ENCODE measurements at places on chromosomes 7 and 10.

DNA sequence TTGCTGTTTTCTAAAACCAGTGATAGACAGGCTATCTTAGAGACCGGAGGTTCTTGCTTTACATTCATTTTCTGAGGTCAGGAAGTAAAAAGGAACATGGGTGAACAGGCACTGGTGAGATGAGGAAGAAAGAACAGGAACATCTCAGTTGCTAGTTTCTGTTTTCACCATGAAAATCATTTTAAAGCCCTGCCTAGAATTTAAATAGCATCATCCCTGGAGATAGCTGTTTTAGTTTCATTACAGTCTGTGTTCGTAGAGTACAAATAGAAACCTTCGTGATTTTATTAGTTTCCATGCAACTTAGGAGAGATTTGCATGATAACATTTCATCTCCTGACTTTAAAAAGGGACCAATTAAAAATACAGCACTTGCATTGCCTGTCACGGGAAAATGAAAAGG lies 14.7 kb downstream of the KCNMA1 start:
- DNase-seq, result no peak

DNA sequence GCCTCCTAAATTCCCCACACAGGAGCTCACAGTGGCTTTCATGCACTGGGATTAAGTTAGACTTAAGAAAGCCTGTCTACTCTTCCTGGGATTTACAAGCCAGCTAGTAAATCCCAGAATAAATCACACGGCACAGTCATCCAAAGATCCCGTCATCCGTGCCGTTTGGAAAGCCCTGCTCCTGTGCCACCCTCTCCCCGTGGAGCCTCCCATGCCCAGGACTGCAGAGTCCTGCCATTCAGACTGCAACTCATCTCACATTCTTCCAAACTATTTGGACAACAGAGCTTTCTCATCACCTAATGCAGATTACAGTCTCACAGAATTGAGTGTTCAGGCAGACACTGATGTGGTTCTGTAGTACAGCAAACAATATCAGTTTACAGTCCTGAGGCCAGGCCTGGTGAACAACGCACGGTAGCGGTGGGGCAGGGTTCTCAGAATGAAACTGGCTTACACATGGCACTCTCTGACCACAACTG lies 166.5 kb downstream of the EGFR start:
- DNase-seq, result no peak

DNA sequence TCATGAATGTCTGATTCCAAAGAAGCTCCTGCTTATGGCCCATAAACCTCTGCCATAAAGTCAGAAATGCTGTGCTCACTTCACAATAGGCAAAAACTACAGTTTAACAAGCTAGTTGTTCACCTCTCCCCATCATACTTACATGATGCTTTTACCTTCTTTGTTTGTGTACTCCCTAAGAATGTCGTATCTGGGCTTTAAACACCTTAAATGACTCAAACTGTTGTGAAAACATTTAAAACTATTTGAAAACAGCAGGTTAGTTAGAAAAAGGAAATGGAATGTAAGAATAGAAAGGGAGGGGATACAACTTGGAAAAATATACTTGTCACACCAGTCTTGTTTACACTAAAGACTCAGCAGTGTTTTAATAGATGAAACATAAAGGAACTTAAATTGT lies 128.2 kb upstream of the AGR3 start:
- no peak for DNase-seq

DNA sequence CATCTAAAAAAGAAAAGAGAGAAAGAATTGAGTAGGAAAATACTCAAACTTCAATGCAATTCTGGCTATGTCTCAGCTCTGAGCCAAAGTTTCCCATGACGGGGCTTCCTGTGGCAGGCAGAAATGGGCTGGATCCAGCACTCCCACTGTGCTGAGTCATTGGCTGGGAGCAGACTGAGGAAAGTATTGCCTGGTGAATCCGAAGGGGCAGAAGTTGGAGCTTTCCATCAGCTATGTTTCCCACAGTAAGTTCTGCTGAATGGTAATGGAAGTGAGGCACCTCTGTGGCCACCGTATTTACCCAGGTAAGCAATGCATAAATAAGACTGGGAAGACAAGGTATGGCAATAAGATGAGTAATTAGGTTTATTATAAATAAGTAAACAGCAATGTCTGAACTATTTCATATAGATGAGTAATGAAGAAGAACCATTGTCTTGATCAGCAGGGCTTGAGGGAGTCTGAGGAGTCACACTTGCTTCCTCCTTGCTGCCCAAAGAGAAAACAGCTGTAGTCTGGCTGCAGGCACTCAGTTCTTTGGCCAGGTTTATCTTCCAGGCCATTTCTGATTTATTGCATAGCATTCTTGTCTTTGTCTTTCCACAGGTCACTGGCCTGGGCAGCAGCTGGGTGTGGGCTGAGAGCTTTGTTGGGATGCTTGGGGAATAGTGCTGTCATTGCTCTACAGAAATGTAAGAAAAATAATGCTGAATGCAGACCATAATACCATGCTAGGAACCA lies 255.3 kb downstream of the DNAJB9 start:
- no peak for DNase-seq

DNA sequence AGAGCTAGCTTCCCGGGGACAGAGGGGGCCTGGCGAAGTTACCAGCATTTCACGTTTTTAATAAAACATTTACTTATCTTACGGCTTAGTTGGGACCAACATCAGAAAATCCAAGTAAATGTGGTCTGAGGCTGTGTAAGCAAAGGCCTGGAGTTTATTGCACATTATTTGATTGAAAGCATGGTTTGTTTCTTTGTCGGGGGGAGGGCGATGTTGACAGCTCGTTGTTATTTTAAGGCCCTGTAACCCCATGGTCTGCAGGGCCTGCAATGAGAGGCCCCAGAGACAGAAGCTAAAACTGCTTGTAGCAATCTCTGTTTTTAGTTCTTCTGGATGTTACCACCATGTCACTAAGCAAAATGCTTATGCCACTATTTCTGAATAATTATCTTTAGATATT lies 88.9 kb downstream of the MYOF start:
- DNase-seq, result no peak

DNA sequence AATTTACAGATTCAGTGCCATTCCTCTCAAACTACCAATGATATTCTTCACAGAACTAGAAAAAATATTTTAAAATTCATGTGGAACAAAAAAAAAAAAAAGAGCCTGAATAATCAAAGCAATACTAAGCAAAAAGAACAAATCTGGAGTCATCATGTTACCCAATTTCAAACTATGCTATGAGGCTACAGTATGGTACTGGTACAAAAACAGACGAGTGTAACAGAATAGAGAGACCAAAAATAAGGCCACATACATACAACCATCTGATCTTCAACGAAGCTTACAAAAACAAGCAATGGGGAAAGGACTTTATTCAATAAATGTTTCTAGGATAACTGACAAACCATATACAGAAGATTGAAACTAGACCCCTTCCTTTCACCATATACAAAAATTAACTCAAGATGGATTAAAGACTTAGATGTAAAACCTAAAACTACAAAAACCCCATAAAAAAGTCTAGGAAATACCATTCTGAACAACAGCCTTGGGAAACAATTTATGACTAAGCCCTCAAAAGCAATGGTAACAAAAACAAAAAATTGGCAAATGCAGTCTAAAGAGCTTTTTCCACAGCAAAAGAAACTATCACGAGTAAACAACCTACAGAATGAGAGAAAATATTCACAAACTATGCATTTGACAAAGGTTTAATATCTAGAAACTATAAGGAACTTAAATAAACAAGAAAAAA lies 207.7 kb downstream of the PTN start:
- no peak for DNase-seq

GRCh38 chr7:38070718-38071117 lies 107.3 kb upstream of the STARD3NL start:
- DNase-seq, result no peak

DNA sequence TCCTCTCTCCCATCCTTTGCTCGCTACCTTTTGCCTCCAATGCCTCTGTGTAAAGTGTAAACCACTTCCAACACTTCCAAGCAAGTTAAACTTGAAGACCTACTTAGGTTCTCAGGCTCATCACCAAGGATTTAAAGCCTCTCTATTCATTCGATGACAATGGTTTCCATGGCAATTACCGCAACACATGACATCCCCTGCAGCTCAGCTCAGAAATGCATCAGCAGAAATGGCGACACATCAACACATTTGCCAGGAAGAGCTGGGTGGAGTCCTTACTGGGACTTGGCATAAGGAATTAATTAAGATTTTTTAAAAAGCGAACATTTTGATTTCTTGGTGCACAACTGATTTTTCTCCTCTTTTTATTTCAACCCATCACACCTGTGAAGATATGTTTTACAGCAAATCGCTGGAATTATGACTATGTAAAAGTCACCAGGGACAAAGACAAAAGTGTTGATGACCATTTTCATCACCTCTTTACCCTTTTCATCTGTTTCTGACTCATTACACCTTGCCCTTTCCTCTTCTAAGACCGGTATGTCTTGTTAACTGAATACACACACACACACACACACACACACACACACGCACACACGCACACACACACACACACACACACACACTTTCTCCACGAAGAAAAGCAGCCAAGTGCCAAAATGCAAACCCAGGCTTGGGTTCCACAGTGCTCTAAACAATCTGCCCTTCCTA lies 453.4 kb upstream of the CELF2 start:
- DNase-seq, result no peak

DNA sequence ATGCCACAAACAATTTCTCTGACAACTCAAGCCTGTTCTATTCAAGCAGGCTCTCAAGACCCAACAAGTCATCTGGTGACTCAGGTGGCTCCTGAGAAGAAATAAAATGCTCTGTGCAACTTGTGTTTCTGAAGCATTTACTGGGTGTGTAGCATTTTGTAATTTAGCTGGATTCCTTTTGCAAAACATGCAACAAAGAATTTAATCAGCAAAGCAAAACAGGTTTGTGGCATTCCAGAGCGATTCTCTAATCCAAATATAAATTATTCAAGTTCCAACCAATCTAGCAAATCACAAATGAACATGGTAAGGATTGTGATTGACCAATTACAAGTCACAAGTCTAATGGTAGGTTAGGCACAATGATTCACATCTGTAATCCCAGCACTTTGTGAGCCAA lies 39.8 kb upstream of the C10orf67 start:
- no peak for DNase-seq

DNA sequence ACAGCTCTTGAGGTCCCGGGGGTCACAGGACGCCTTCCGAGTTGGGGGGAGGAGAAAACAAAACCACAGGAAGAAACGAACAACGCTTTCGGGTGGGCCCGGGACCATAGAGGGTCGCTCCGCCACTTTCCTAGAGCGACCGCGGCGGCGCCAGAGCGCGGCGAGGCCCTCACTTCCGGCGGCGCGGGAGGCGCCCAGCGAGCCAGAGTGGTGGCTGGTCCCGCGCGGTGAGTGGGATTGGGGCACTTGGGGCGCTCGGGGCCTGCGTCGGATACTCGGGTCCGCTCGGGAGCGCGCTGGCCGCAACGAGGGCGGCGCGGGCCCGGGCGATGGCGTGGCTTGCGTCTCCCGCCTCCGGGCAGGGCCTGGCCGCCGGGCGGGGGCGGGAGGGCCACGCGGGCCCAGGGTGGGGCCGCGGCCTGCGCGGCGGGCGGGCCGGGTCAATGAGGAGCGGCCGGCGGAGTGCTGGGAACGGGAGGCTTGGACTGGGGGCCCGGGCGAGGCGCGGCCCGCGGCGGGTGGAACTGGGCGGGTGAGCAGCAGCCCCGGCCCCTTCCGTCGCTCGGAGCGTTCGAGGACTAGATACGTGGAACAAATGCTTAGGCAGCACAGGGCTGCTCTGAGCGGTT lies at the start of gene ZNF22:
TSS of gene ZNF22 (plus strand) at position 172 of the 629 bp plus-strand sequence. CDS start 2,446 bp downstream, outside the sequence.
- peak; percentile 70 for DNase-seq

DNA sequence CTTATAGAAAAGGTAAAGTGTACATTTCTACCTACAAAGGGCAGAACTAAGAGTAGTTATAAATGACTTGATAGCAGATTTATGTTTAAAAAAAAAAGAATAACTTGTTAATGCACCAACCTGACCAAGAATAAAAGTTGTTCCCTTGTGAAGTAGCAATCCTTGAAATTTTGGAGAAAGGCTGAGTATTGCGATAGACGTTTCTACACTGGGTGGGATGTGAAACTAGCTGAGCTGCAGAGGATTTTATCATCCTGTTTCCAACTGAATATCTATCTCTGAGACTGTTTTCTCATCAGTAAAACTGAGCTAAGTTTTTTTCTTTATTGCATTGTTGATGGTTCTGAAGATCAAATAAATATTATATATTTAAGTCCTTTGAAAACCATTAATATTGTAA lies 14.6 kb downstream of the MDFIC start:
- DNase-seq, result no peak

DNA sequence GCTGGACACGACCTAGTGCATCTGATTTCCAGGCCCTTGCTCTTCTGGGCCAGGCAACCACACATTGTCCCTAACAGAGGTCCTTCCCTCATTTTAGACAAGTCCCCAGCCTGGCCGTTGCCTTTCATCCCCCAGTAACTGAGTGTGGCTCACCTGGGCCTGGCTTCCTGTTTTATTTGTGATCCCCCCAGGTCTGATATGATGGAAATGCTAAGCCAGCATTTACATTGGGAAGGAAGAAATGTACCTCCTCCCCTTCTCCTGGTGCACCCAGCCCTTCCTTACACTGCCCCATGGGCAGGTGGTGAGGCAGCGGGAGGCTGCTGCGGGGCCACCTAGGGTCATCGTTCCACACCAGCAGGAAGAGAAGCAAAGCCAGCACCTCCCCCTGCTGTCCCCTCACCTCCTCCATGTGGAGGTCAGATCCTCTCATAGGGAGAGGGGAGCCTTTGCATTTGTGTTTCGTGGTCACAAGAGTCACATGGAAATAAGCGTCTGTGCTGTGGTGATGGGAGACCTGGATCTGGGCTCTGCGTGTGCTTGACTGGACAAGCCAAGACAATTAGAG lies 108.8 kb downstream of the GLRX3 start:
- DNase-seq, result no peak

DNA sequence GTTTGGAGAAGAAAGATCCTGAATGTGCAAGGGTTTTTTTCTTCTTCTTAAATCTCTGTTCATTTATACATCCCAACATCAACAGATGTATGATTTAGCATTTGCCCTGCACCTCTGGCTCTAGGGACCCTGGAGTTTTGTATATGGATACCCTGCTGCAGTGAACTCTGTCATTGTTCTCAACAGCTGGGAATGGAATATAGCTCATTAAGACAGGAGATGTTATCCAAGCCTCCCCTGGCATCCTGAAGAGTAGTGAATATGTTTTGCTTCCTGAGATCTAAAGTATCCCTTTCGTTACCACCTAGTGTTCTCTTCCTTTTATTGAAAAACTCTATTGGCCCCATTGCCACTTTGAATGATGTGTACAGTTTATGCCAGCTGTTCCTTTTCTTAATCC lies 275.9 kb downstream of the EXOC4 start:
- DNase-seq, result no peak

DNA sequence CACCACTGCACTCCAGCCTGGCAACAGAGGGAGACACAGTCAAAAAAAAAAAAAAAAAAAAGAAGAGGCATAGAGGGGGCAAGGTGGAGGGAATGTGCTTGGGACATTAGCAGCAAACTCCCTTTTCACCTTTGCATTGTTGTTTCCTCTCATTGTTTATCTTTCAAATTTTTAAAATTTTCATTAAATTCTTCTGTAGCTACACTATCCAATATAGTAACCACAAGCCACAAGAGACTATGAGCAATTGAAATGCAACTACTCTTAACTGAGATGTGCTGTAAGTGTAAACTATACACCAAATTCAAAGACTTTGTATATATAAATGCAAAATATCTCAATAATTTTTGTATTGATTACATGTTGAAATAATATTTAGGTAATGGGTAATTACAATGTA lies 43.4 kb downstream of the EBLN1 start:
- no peak for DNase-seq

GRCh38 chr10:43255634-43256431 lies 11.0 kb downstream of the RASGEF1A start:
- no peak for DNase-seq

GRCh38 chr7:36984710-36985312 lies 260.5 kb upstream of the AOAH start:
- DNase-seq, result no peak

GRCh38 chr10:84355106-84355505 lies 26.7 kb downstream of the CCSER2 start:
- no peak for DNase-seq

Measured in activated naive CD4-positive, alpha-beta T cell (primary cell).